RPMI7951 (cell line): ENCODE measurements at places on chromosomes 11 and 22. TPM values are rescaled to one million over a fixed set of nuclear protein-coding genes. Genes with fewer than 3 reads are reported as not detected.

PRDM11 gene
- total RNA-seq, result 2.0 and 2.9 TPM in 2 replicates

B4GALNT4 gene
- not detected in 2 replicates for total RNA-seq

MMP3 gene
- total RNA-seq, result 0.39 and 1.3 TPM in 2 replicates

SYVN1 gene
- 15.6 and 29.2 TPM in 2 replicates for total RNA-seq

SAA1 gene
- not detected in 2 replicates for total RNA-seq

TRIM48 gene
- 0.24 and 0.78 TPM in 2 replicates for total RNA-seq

IGLL1 gene
- total RNA-seq, result not detected in 2 replicates

TIMP3 gene
- 544 and 593 TPM in 2 replicates for total RNA-seq
